ENCODE measurements at places on chromosomes 4 and X.

DNA sequence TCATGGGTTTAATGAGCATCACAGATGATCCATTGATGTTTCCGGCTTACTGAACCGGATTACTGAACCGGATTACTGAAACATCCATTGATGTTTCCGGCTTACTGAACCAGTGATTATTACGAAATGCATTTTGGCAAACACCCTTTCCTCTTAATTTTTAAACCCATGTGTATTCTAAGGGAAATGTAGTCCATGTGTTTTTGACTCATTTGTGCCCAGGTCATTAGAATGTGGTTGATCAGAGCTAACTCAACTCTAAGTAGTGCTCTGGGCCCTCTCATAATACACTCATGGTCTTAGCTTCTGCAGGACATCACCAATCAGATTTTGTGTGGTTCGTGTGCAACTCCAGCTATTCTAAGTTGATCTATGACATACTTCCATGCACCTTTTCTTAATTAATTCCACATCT is 141.6 kb downstream of the SPATA18 start:
- no peak for DNase-seq

GRCh38 chr4:63717384-63717783 is 691.9 kb downstream of the TECRL start:
- DNase-seq, result no peak

DNA sequence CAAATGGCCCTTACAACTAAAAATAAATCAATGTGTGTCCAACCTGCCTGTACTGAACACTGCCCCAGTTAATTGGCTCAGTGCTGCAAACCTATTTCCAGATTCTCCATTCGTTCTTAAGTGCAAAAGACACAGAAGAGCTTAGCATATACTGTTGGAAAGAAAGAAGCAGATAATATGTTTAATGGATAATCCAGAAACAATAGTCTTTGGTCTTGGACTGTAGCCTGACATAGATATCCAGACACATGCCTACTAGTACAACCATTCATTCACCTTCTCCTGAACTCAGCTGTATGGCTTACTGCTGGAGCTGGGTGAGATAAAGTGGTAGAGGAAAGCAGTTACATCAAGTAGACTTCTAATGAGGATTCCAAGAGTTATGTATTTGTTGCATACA is 77.0 kb downstream of the LUZP4 start:
- no peak for DNase-seq

DNA sequence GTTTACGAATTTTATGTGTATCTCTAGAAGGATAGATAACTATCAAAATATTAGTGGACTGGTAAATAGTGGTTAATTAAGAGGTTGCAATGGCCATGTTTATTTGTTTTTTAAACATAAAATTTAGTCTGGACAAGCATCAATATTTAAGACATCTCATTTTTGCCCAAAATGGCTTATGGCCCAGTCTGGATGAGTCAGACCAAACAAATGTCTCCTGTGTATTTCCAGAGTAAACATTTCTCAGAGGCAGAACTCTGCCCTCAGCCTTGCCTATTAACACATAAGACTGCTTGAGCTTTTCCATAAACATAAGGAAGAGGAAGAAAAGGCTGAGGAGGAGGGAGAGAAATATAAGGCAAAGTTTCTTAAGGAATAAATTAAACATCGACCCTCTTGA is 277.1 kb upstream of the DIAPH2 start:
- DNase-seq, result no peak

- DNase-seq, result no peak
These were observed 59.1 kb upstream of the RXFP1 start for GRCh38 chr4:158462611-158463010.

DNA sequence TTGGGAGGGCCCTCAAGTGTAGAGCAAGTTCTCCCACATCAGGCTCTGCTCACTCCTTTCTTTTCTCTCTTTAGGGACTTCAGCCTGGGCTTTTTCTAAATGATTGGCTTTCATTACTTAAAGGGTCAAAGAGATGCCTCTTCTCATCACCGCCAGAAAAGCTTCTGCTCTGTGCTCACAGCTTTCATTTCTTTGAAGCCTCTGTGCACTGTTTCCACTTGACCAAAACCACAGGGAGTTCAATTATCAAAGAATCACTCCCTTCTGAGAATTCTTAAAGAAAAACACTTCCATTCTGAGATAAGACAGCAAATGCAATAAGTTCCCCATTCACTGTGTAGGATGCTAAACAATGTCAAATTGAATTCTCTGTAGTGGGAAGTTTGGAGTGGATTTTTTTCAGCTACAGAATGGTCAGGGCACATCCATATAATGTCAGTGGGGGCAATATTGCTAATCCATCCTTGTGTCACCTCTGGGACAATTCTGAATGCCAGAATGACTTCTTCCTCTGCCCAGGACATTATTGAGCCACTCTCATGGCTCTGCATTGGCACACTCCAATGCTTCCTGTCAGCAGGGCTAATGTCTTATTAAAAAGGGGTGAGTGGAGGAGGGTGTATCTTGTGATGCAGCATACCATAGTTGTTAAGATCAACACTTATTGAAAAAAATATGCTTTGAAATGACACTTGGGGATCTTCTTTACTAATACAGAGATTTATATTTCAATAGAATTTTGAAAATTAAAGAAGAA is 217.6 kb downstream of the SNCA start:
- DNase-seq, result no peak

DNA sequence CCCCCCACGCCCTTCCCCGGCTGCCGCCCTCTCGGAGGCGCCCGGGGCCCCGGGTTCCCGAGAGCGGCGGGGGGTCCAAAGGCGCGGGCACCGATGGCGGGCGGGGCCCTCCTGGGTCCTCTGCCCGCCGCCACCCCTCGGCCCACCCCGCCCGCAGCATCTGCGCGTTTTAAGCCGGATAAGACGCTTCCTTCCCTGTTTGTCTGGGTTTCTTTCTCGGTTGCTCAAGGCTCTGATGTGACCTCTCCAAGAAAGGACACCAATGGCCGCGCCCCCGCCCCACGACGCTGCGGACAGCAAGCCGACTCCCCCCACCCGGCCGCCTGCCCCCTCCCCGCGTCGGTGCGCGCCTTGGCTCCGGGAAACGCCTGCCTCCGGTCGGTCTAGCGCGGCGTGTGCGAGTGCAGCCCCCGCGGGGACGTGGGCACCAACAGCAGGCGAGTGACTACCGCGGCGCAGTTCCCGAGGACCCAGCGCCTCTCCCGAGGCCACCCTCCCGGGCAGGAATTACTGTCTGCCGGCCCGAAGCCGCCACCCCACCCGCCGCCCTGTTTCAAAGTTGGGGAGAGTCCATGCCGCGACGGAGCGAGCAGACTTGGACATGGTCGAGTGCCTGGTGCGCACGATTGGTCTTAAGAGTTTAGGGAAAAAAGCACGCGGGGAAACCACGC is 21.1 kb upstream of the HMX1 start:
- DNase-seq, result no peak

- no peak for DNase-seq
These were observed 237.0 kb downstream of the SCFD2 start for GRCh38 chr4:53128706-53129357.

DNA sequence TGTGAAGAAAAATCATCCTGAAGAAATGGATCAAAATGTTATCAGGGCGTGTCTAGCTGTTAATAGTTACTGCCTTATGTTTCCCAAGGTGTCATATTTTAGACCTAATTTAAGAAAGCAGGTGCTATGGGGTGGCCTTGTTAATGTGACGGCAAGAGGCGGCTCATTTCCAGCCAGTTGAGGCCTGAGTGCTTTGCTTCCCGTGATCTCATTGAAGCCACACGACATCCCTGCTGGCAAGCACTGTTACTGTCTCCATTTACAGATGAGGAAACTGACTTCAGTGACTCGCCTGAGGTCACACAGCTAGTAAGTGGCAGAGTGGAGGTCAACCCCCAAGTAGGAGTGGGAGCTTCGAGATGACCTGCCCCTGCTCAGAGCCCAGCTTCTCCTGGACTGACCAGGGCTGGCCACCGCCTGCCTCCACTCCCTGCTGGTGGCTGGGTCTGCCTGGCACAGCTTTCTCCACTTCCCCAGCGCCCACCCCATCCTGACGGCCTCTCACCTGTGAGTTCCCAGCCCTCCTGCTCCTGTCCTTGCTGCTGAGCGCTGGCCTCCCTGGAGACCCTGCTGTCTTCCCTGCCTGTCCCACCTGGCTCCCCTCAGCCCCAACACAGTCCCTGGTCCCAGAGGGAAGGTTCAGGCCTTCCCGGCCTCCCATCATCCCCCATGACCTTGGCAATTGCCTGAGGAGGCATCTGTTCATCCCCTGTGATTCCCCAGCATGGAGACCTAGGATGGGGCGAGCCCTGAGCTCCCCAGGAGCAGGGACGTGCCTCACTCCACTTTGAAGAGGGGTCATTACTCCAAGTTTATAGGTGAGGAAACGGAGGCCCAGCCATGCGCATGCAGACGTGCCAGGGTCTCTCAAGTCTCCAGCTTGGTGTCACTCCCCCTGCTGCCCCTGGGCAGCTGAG is 47.7 kb upstream of the SORCS2 start:
- DNase-seq, result no peak

DNA sequence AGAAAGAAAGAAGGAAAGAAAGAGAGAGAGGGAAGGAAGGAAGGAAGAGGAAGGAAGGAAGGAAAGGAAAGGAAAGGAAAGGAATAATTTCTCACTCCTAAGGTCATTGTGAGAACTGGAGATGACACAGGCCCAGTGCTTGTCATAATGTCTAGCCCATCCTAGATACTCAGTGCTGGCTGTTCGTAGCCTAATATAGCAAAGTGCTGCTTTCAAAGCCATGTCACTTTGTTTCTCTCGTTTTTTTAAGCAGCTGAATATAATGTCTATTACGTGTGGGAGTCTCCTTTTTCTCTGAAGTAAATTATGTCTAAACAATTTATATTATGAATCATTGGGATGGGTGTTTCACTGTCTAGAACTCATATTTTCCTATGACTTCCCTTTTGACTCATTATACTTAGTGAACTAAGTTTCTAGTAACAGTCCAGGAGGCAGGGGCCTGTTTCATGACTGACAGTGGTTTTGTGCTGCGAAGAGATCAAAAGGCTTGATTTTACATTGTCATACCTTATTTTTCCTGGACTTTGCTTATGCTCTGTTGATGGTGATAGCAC is 327.0 kb upstream of the ZFP42 start:
- no peak for DNase-seq

GRCh38 chr4:74758551-74759145 is 35.7 kb downstream of the BTC start:
- no peak for DNase-seq

GRCh38 chrX:118189628-118190027 is 73.0 kb upstream of the KLHL13 start:
- no peak for DNase-seq

DNA sequence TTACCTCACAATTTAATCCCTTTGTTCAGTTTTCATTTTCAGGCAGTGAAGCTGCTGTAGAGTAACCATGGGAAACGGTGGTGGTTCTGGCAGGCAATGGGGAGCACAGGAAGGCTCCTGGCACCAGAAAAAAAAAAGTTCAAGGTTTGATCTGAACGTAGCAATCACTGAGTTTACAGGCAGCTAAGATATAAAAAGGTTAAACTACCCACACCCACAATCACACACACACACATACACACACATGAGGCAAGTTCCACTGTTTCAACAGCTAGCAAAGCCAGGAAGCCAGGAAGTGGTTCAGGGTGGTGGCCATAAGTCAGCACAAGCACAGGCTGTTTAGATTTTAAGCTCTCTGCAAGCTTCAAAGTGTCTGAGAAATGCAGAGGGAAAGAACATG is at the start of gene SULT1B1:
SULT1B1 (minus strand) TSS at position 166 of the 400 bp plus-strand sequence. CDS start 5,403 bp downstream, outside the sequence.
- DNase-seq, result peak; percentile 14

DNA sequence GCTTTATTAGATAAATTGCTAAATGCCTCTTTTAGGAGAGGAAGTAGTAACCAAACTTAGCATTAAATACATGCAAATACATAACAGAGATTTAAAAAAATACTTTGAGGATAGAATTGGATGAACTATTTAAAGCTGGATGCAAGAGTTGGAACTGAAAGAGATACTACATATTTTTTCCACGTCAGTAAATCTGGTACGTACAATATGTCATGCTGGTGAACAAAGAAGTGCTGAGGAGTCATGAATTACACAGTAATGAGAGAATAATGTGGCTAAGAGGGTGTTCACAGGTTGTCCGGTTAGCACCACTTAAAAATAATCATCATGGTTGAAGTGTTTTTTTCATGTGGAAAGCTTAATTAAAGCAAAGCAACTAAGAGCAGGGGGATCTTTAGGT is 184.1 kb upstream of the FRMPD4 start:
- DNase-seq, result no peak

DNA sequence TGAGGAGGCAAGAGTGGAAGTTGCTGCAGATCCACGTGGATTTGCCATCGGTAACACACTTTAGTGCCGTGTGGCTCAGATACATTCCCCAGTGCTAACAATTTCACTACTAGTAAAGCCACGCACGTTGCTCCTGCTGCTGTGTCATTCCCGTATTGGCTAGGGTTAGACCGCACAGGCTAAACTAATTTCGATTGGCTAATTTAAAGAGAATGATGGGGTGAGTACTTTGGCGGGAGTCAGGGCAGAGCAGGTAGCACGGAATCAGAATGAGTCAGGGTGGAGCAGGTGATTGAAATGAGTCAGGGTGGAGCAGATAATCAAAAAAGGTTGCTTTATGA is 1337.5 kb downstream of the FSTL5 start:
- no peak for DNase-seq

DNA sequence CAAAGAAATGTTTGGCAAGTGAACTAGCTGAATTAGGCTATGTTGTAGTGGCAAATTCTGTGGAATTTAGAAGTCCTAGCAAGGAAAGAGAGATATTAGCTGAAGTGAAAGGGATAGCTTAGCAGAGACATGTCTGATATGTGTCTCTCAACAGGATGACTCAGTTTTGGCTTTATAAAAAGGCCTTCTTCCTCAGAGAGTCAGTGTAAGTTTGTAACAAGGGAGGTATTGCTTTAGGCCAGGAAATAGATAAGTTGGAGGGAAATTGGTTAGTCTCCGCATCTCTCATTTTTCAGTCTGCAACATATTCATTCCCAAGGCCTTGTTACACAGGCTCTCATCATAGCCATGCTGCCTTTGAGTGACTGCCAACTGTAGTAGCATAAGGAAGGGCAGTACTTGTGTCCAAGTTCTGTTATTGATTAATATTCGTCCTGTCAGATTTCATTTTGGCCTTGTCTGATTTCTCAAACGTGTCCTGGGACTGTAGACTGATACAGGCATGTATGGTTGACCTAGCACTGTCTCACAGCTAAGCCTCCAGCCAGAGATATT is 4.0 kb downstream of the TMEM164 start:
- no peak for DNase-seq

- no peak for DNase-seq
These were observed 6.6 kb downstream of the USP26 start for GRCh38 chrX:133090236-133090809.

GRCh38 chr4:19774690-19775256 is 476.9 kb upstream of the SLIT2 start:
- DNase-seq, result no peak

DNA sequence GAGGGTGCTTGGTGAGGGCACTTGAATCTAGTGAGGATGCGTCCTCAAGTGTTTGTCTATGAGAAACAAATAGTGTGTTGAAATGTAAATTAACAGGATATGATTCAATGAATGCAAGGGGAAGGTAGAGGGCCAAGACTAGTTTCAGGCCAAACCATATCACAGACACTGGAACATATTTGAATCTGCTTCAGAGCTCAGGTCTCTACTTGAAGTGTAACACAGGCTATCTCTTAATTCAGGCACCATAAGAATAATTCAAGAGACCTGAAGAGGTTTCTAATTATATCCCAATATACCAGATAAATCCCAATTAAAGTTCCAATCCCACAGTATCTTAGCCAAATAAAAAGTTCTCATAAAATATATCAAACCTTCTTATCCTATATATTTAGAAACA is 146.5 kb upstream of the INTU start:
- no peak for DNase-seq

GRCh38 chr4:121707344-121707743 is 10.6 kb upstream of the ANXA5 start:
- no peak for DNase-seq

GRCh38 chr4:99647071-99647470 is 10.6 kb downstream of the C4orf54 start:
- DNase-seq, result no peak

- no peak for DNase-seq
These were observed 32.6 kb downstream of the ZNF185 start for GRCh38 chrX:152930516-152930915.

Data from stimulated activated CD8-positive, alpha-beta memory T cell treated with anti-CD3 and anti-CD28 coated beads, Interleukin-15, amount 100 ng/mL, for 48 hours (primary cell).